Bronchial epithelial cell (primary cell): ENCODE measurements at places on chromosomes 13 and 19.
A peak's percentile ranks its signal among the peaks of the same experiment; 100 is the strongest.

- peak; percentile 52 for DNase-seq
Observed at GRCh38 chr19:12965017-12965811, 4.2 kb upstream of the DAND5 start.

DNA sequence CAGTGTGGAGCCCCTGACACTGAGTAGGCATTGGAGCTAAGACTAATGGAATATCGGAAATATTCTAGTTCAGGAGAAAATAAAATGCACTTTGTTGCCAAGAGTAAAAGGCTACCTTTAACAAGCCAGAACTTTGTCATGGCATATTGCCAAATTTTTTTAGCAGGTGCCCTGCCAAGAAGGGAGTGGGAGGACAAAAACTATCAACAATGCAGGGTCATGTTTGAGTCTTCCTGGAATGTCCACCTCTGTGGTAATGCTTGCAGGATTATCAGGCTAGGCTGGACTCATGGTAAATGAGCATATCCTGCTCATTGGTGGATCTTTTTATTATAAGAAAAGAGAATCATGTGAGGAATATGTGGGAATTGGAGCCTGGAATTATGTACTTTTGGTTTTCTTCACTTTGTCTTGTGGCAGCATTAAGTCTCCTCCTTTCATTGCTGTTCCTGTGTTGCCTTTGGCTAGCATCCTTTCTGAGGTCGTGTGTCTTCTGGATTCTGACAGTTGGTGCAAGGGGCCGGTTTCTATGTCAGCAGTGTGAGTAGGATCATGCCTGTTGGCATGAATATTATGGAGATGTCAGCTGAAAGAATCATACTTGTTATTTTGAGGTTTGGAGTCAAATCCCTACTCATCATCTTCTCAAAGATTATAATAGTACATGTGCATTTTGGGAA lies 122.9 kb upstream of the SPRY2 start:
- DNase-seq: peak; percentile 47

- no peak for DNase-seq
Observed at GRCh38 chr19:6837525-6837924, 49.9 kb upstream of the ADGRE1 start.

GRCh38 chr19:48867746-48868113 lies 687 bp downstream of the PLEKHA4 start:
- no peak for DNase-seq

GRCh38 chr19:36638862-36639510 lies 27.7 kb downstream of the ZNF461 start:
- no peak for DNase-seq

- no peak for DNase-seq
Observed at GRCh38 chr19:18737954-18738351, 53.2 kb downstream of the COMP start.

GRCh38 chr19:4803736-4804695 lies 12.5 kb downstream of the FEM1A start:
- DNase-seq: no peak

DNA sequence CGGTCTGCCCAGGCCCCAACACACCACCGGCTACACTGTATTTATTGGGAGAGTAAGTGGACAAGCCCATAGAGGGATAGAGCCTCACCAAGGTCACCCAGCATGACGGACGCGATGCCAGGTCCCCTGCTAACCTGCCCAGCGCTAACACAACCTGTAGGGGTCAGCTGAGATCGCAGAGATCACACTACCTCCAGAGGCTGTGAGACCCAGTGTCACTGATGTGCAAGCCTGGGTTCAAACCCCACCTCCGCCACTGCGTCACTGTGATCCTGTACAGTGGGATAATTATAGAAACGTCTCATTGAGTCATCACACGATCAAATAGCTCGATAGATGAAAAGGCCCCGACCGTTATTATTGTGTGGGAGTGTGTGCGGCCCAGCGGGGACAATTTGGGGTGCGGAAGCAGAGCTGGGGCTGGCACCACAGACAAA lies 10.6 kb upstream of the TLE2 start:
- no peak for DNase-seq

DNA sequence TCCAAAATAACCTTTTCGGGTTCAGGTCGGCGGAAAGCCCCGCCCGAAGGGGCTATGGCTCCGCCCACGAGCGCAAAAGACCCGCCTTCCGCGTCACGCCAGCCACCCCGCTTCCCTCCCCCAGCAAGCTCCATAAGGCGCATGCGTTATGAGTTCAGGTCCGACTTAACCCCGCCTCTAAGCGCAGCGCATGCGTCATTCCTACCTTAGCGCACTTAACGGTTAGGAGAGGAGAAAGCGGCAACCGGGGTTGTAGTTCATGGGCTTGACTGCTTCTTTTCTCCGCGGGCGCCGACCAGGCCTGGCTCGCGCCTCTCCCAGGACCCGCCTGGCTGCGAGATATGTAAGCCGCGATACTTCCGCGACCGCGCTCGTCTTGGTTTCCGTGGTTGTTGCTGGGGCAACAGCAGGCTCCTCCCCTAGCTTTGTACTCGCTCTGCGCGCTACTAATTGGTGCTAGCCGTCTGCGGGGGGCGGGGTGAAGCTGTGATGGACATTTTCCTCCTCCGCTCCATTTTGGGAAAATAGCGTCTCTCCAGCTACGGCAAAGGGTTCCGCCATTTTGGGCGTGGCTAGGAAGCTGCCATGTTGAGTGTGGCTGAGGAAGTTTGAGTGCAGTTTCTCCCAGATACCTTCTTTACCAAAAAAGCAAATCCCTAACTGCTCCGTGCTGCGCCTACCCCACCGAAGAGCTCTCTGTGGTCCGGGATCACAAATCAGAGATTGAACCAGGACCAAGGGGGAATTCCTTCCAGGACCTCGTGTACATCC lies at the start of gene B9D2:
Gene B9D2 (minus strand): TSS at position 397 of the 771 bp plus-strand sequence. CDS start 630 bp downstream, outside the sequence.
- peak; percentile 93 for DNase-seq

- no peak for DNase-seq
Observed at GRCh38 chr13:45837111-45837510, 14.4 kb downstream of the SIAH3 start.

GRCh38 chr19:52474351-52475127 lies 21.2 kb downstream of the ZNF578 start:
- no peak for DNase-seq

DNA sequence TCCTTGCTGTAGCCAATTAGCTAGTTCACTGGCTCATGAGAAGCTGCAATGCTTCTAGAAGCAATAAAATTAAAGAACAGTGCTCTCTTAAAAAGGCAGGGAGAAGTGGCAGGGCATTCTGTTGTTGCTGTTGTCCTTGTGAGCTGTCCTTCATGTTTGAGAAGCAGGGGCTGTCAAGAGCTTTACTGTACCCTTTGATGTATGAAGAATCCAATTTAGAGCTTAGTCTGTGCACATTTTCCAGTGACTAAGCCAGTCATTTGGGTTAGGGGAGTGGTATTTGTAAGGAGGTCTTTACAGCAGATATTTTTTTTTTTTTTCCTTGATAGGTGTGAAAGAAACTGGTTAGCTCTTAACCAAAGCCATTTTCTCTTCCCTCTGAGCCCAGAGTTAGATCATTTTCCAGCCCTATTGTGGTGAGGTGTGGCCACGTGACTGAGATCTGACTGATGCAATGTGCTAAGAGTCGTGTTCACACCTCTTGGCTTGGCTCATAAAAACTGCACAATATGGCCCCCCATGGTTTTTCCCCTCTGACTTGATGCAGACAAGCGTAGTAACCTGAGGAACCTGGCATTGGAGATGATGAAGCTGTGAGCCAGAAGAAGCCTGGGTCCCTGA lies 309.6 kb upstream of the TMTC4 start:
- DNase-seq: no peak

GRCh38 chr19:14164724-14165493 lies 28.5 kb upstream of the ASF1B start:
- no peak for DNase-seq

DNA sequence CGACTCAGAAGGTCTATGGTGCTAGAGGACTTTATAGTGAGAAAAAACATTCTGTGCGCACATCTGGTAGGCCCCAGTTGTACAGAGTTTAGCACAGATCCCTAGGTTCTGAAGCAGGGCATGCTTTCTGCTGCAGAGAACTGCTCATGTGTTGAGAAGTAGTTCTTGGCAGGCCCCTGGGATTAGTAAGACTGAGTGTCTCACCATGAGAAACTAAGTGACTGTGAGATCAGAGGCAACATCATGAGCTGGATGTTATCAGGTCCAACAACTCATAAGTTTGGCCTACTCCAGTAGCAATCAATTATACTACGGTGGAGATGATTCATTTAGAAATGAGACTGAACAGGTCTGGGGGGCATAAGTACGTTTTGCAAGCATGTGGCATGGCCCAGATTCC lies 507.4 kb upstream of the KLF12 start:
- peak; percentile 49 for DNase-seq

DNA sequence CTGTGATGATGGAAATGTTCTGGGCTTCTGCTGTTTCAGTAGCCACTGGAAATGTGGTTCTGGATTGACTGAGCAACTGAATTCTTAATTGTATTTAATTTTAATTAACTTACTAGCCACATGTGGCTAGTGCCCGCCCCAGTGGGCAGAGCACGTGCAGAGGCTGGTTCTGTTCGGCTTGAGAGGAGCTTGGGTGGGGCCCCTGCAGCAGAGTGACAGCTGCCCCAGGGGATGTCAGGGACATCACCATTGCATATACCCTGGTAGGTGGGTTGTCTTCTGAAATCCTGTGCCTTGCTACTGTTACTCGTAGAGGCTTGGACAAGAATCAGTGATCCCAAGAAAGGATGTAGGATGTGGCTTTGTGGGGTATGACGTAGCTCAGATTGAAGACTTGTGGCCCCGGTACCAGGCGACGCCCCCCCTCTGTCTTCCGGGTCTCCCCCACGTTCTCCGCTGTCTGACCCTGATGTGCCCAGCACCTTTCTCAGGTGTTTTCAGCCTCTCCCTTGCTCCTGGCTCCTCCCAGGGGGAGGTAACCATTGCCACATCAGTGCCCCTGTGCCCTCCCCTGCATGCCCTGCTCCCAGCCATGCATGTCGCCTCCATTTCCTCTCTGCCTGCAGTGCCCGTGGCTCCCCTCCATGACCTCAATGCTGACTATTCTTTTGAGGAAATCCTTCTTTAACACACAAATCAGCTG lies 102.6 kb upstream of the RNF113B start:
- DNase-seq: peak; percentile 45

GRCh38 chr13:100389617-100390016 lies 199.0 kb downstream of the GGACT start:
- DNase-seq: no peak

- no peak for DNase-seq
Observed at GRCh38 chr13:59303433-59303832, 860.3 kb downstream of the DIAPH3 start.

DNA sequence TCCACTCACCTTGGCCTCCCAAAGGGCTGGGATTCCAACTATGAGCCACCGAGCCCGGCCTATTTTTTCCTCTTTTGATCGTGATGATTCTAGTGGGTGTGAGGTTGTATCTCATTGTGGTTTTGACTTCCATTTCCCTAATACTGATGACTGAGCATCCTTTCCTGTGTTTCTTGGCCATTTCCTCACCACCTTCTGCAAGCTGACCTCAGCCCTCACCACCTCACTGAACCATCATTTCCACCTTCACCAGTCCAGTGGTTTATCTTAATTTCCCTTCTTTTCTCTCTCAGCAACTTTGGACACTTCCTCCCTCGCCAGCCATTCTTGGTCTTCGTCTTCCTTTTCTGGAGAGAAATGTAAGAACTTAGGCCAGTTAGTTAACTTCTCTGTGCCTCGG lies 13.0 kb upstream of the BICRA start:
- DNase-seq: no peak

GRCh38 chr19:13557756-13558398 lies 51.6 kb upstream of the CACNA1A start:
- peak; percentile 7 for DNase-seq

GRCh38 chr13:76380446-76381065 lies 505.6 kb downstream of the KCTD12 start:
- no peak for DNase-seq

DNA sequence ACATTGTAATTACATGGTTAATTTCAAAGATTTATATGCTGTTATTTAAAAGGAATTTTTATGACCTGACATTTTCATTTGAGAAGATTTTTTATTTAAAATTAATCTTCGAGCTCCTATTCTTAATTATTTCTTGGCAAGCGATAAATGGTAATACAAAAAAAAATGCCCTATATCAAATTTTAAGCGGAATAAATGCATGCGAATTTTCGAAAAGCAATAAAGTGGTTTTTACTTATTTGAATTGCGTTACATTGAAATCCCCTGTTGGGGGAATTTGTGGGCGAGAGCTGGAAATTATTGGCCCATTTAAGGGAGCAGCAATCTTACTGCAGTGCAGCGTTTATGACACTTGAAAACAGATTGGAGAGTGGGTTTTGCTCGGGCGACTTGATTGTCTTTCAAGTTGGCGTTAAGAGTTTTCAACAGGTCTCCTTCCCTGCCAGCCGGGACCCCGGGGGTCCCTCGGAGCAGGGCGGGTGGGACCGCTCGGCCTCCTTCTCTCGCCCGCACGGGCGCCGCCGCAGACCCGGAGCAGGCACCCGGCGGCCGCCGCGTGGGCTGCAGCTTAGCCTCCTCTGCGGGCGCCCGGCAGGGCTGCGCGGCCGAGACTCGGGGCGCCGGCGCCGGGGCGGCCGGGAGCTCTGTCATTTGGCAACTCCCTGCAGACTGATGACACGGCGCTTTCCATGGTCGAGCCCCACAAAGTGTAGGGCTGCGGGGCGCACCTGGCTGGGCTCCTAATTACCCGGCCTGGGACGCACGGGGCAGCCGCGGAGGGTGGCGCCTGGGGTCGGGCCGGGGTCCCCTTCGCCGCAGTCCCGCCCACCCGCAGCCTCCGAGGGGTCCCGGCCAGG lies 255.1 kb upstream of the SOX21 start:
- DNase-seq: no peak
